ENCODE measurements at places on chromosomes 2 and 18.

DNA sequence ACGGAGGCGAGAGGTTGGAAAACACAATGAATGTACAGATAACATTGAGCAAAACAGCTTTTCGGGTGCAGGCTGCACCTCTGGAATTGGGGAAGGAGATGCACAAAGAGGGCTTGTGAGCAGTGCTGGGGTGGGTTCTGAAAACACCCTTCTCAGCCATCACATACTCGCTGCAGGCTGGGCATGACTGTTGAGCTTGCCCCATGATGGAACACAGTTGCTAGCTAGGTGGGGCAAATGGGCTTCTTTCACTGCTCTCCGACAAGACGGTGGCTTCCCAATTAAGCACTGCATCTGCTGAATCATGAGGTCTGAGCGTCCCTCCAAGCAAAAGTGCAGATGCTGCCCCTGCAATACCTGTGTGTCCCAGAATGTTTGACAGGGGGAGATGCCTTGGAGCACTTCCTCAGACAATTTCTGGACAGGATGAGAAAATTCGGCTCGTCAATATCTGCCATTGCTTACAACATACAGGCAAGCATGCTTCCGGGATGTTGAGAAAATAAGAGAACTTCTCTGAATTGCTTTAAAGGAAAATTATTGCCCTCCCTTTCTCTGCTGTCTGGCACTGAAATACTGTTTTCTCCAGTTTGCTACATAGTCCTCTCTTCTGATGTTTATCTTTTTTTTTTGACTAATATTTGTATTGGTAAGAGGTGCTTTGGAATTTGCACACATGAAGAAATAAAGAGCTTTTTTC is 77.3 kb upstream of the SH3BP4 start:
- no peak for DNase-seq

DNA sequence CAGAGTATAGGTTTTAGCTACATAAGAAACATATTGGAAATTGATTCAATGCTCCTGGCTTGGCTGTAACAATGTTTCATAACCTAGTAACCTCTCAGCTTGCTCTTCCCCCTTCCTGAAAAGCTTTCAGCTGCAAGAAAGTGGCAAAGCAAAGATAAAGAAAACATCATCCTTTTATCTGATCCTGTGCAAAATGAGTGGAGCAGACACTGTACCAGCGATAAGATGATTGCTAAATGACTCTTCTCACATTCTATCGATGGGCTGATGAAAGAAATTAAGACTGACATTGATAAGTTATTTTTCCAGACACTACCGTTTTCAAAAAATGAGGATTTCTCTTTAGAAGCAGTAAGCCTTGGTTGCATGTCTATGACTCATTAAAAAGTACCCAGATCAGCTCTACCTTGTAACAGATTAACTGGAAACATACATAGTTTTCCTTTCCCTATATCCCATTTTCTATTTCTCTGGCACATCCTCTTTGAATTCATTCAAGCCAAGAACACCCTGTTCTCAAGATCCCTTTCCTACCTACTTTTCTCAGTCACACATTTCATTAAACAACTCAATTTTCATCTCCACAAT is 87.1 kb upstream of the LYPD1 start:
- DNase-seq: no peak

DNA sequence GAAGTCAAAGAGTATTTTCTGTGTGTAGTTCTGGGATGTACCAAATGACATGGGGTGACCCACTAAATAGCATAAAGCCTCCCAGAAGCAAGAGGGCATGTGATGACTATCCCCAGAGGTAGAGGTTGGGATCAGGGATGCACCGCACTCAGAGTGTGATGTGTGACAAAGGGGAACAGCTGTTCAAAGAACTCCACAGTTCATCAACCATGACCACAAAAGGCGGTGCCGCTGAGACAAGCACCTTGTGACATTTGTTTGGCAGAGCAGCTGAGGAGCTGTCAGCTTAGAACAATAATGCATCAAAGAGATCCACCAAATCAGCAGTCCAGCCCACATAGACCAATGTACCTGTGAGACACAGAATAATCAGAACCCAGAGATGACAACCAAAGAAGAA is 81.3 kb downstream of the VWC2L start:
- no peak for DNase-seq

- no peak for DNase-seq
Observed at GRCh38 chr2:190802129-190802528, 78.5 kb upstream of the GLS start.

GRCh38 chr2:112251271-112251670 is 3.6 kb downstream of the ZC3H8 start:
- DNase-seq: no peak

DNA sequence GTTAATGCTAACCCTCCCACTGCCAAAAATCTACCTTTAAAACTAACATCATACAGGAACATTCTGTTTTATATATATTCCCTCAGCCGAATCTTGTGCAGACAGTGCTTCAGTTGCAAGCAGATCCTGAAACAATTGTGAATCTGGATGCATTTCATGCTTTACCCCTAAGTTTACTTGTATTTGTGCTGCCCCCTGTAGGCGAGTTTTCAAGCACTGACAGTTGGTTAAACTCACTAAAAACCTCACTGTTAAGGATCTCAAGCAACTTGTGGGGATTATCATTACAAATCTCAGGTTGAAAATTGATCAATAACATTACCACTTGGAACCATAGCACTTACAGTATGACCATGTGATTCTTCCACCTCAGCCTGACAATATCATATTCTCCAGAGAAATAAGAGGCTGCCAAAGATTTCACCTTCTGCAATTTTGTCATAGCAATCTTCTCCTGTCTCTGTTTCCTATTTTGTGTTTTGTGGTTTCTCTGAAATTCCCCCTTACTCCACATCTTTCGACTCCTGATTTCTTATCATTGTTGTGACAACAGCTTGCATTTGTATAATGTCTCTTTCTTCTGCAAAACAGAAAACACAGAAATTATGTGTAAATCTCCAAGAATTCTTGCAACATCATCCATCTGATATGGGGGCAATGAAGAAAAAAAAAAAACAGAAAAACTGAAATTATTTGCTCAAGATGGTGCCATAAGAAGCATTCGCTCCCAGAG is 354.6 kb upstream of the SETBP1 start:
- DNase-seq: peak; percentile 51

DNA sequence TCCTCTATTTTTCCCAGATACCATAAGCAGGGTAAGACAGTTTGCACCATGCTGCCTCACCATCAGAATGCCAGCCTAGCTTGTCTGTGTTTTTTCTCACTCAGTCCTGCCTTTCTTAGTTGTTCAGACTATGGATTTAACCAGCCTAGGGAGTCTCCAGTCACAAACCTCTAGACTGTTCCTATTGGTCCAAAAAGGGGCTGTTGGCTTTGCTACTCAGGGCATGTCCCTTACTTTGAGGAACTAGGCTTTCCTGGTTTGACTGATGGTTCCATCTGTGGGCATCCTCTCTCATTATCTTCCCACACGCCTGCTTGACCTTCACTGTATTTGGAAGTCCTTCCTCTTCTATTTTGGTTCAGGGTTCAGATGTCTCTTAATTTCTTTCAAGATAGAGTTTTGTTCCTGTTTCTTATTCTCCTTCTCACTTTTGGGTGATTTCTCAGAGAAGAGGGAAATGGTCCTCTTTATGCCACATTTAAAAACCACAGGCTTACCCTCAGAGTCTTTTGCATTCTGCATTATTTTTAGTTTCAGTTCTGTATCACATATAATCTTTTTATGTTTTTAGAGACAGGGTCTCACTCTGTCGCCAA is 31.3 kb upstream of the TMEM131 start:
- DNase-seq: no peak

DNA sequence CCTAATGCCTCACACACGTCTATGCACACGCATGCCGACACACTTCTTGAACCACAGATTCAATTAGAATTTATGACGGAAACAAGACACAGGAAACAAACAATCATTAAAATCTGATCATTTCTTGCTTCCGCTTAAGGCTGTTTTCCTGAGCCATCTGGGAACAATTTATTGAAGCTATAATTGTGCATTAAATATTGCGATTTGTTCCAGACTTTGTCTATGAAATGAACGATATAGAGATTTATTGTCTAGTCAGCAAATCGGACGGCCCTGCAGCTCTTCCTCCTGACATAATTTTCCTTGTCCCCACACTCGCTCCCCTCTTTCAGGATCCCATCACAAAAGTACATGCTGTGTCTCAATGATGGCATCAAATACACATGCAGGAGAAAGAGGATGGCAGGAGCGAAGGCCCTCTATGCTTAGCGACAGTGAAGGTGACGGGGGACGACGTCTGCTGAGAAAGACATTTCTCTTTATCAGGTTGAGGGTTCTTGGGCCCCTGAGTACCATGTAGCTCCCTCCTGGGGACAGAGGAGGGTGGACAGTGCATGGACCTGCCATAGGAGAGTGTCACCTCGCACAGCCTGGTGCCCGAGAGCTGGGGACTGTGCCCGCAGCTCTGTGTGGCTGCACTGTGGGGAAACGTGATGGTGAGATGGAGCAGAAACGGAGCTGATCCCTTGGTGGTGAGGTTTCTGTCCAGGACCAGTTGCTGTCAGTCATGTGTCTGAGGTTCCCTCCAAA is 157.3 kb downstream of the ACKR3 start:
- no peak for DNase-seq

- peak; percentile 27 for DNase-seq
Observed at GRCh38 chr2:131394147-131394931, 30.4 kb upstream of the RAB6D start.

DNA sequence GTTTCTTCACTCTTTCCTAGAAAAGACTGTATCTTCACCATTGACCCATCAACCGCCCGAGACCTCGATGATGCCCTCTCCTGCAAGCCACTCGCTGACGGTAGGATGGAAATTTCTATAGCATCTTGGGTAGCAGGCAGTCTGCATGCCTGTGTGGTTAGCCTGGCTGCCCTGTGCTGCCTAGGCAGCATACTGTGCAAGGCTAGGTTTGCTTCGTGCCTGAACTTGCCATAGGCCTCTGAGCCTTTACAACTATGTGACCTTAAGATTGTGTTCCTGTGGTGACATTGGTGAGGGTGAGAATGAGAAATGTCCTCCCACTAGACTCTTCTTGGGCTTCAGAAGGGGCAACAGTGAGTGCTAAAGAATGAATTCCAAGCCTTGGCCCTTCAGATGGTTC is 168.2 kb upstream of the ALPP start:
- no peak for DNase-seq

- no peak for DNase-seq
Observed at GRCh38 chr2:7703543-7704144, 786.4 kb downstream of the RNF144A start.

DNA sequence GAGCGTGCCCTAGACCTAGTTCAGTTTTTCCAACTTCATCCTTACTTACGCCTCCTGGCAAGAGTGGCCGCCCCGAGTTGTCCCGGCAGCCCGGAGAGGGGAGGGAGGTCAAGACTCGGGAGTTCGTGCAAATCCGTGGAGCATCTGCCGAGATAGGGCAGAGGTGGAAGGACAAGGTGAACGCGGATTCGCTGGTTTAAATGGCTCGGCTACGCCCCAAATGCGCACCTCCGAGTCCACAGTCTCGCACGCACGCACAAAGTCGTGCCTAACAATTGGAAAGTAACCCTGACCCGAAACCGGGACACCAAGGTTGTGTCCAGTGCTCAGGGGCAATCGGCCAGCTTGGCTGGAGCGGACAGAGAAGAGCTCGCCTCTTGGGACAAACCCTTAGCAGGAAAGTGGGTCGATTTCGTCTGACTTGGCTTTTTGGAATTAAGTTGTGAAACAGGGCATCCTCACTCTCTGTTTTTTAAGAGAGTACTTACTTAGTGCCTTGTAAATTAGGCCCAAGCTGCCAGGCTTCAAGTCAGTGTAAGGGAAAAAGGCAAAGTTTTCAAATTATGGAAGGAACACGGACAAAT is 726 bp upstream of the SS18 start:
- no peak for DNase-seq

DNA sequence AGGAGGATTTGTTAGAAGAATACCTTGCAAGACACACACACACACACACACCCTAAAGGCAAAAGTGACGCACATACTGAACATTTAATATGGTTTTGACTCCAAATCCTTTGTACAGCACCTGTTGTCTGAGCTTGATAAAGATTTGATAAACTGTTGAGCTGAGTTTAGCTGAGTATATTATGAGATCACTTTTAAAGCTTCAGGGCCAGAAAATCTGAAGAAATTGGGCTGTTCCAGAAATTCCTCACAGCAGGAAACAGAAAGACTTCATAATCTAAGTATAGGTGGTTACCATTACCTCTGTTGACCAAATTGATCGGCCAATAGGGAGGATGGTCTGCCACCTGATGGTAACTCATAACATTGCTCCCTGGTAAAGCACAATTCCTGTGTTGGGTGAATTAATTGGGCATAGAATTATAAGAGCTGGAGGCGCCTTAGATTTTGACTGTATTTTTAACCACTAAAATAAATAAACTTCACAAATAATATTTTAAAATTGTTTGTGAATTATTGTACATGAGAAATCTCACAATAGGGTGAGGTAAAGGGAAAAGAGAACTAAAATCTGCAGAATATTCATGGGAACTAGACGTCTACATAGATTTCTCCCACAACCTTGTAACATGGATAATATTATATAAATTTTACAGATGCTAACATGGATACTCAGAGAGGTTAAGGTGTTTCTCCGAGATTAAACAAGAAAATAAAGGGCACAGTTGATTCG is 21.8 kb upstream of the RPIA start:
- DNase-seq: peak; percentile 67

DNA sequence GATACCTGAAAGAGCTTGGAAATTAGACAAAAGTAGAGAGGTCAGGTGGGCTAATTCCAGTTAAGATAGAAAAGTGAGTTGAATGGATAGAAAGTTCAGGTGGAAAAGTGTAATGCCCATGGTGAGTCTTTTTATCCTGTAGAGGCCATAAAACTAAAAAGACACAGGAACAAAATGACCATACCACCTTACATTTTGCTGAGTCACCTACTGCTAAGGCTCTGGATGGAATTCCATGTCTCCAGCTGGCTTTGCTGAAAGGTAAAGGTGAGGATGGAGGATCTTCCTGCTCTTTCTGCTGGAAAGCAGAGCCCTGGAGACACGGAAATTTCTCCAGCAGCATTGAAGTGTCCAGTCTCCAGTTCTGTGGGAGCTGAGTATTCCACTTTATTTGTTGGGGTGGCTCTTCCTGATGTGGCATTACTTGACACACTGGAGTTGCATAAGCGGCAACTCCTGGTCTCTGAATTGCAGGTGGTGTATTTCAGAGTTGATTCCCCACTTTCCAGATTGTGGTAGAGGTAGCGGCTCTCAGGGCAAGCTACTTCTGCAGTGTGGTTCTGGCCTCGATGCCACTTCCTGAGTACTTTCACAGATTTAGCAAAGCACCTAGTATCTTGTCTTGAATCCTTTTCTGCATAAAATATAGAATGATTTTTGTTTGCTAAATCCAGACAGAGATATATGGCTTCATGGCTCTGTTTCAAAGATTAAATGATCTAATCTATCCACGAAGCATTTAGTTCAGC is 10.7 kb downstream of the IL1RL2 start:
- DNase-seq: no peak

DNA sequence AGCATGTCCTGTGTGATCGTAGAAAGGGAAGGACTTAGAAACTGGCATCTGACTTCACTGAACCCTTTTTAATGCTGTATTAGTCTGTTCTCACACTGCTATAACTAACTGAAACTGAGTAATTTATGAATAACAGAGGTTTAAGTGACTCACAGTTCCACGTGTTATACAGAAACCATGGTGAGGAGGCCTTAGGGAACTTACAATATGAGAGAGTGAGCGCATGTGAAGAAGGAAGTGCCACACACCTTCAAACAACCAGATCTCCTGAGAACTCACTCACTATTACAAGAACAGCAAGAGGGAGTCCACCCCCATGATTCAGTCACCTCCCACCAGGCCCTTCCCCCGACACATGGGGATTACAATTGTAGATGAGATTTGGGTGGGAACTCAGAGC is 811.3 kb downstream of the CPS1 start:
- DNase-seq: no peak

GRCh38 chr18:11791131-11791530 is 60.1 kb upstream of the CHMP1B start:
- DNase-seq: no peak

GRCh38 chr2:17355608-17356329 is 162.5 kb downstream of the RAD51AP2 start:
- no peak for DNase-seq

Data from AG20443 (cell line).